ENCODE measurements at places on chromosomes 12 and 14.

- DNase-seq, result peak; percentile 59
Observed at GRCh38 chr12:65492998-65493912, 214.8 kb downstream of the MSRB3 start.

- no peak for DNase-seq
Observed at GRCh38 chr12:101619026-101619786, 24.4 kb downstream of the MYBPC1 start.

DNA sequence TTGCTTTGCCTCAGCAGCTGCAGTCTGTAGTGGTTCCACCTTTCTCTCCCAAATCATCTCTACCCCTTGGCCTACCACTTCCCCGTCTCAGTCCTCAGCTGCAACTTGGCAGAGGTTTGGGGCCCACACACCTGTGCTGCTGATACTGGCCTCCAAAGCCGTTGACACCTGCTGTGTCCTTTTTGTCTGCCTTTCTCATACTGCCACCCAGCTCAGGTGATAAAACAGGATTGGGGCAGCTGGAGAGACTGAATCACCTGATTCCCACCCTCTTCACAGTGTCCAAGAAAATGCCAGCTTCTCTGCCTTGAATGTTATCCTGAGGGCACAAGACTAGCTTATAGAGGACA, 103.7 kb downstream of the ETV6 start:
- no peak for DNase-seq

GRCh38 chr14:67532606-67532997, 488 bp upstream of the PLEKHH1 start:
- DNase-seq, result no peak

DNA sequence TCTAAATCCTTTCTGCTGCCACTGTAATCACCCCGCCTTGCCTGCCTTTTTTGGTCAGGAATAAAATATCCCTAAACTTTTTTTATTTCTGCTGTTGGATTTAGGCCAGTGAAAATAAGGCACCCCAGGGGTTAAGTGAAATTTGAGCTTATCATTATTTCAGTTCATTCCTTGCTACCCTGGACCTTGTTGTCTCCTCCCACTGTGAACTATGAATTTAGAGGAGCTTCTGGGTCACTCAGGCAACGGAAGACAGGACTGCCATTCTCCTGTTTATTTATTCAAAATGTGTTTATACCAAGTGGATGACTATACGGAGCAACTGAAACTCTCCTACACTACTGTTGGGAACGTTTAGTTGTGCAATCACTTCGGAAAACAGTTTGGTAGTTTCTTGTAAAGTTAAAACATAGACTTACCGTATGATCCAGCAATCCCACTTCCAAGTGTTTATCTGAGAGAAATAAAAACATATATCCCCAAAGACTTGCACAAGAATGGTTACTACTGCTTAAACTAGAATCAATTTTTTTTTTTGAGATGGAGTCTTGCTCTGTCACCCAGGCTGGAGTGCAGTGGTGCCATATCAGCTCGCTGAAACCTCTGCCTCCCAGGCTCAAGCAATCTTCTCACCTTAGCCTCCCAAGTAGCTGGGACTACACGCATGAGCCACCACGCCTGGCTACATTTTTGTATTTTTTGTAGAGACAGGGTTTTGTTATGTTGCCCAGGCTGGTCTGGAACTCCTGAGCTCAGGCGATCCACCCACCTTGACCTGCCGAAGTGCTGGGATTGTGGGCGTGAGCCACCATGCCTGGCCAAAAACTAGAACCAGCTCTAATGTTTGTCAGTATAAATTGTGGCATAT, 2.3 kb upstream of the TRAFD1 start:
- DNase-seq, result no peak

GRCh38 chr14:48382961-48383360, 707.6 kb upstream of the MDGA2 start:
- no peak for DNase-seq

DNA sequence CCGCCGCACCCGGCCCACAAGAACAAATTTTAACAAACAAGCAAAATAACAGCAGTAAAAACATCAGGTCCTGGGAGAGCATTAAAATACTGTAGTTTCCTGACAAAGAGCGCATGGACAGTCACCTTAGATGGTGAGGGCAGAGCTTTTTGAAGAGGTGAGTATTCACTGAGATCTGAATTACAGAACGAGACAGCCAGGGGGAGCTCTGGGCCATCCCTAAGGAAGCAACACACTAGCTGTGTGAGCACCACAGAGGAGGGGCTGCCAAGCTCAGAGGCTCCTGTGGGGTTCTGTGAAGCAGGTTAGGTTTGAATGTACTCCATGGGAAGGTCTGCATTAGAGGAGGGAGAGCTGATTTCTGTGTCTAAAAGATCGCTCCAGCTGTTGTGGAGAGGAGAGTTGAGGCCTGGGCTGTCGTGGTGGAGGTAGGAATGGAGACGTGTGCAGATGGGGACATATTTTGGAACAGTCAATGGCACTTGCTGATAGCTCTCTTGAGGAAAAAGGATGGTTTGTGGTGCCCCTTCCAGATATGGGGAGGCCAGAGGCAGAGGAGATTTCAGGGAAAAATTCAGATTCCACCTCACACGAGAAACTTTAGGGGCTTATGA, 72.9 kb downstream of the TRAFD1 start:
- peak; percentile 45 for DNase-seq

DNA sequence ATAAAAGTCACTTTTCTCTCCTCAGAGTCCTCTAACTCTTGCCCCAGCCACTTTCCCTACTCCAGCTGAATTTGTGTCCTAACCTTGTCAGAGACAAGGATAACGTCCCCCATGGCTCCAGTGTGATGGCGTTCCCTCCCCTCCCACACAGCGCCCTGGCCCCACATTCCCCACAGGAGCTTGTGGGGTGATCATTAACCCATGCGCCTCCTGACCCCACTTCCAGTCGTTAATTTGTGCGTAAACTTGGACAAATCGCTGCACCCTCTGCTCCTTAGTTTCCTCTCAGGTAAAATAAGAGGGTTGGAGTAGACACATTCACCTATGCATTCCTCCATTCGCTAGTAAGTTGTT, 22.9 kb upstream of the BCDIN3D start:
- no peak for DNase-seq

DNA sequence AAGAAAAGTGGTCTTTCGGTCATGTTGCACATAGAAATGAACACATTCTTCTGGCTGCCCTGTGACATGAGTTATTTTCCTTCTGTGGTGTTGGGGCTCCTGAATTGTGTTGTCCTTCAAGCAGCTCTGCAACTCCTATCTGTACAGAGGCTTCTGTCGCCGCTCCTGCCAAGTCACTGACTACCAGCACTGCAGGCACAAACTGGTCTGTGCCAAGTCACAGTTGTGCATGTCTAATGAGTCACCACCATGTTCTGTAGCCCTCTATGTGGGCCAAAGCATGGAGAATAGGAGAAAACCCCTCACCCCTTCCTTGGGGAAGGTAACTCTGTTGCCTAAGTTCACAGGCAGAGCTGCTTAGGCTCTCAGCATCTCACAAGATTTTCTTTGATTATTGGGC, 283.3 kb downstream of the RPL10L start:
- no peak for DNase-seq

DNA sequence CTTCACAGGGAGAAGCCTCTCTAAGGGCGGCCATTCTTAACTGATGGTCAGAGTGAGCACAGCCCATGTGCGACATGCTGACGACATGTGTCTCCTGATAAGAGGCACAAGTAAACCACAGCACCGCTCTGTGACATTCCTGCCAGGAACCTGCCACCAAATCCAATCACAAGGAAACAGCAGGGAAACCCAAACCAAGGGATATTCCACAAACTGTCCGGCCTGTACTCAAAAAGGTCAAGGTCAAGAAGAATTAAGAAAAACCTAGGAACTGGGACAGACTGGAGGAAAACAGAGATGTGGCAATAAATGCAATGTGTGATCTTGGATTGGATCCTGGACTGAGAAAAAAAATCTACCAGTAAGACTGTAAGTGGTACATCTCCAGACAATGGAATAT, 91.9 kb downstream of the SYNE3 start:
- DNase-seq, result no peak

GRCh38 chr12:53212931-53213330, 5.9 kb upstream of the ITGB7 start:
- DNase-seq, result no peak

- peak; percentile 24 for DNase-seq
Observed at GRCh38 chr12:58425481-58426392, 484.4 kb downstream of the ATP23 start.

GRCh38 chr12:105166736-105167135, 59.2 kb downstream of the WASHC4 start:
- DNase-seq, result no peak

Measured in MV-4-11 (cell line).